ENCODE measurements at places on chromosomes 1 and 21.
A peak's percentile ranks its signal among the peaks of the same experiment; 100 is the strongest.

GRCh38 chr1:7698641-7699040, 72.5 kb upstream of the VAMP3 start:
- no peak for DNase-seq

DNA sequence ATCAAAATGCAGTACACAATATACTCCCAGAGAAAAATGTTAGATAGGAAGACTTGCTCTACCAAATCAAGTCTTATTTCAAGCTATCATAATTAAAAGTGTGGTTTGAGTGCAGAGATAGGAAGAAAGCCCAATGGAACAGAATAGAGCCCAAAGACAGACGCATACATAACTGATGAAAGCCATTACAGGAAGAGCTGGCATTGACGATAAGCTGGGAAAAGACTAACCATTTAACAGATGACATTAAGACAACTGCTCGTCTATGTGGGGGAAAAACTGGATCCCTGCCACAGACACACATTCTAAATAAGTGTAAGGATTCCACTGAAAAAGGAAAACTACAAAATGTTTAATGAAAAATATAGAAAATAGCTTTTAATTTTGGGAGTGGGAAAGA, 85.5 kb downstream of the NGF start:
- DNase-seq = no peak

DNA sequence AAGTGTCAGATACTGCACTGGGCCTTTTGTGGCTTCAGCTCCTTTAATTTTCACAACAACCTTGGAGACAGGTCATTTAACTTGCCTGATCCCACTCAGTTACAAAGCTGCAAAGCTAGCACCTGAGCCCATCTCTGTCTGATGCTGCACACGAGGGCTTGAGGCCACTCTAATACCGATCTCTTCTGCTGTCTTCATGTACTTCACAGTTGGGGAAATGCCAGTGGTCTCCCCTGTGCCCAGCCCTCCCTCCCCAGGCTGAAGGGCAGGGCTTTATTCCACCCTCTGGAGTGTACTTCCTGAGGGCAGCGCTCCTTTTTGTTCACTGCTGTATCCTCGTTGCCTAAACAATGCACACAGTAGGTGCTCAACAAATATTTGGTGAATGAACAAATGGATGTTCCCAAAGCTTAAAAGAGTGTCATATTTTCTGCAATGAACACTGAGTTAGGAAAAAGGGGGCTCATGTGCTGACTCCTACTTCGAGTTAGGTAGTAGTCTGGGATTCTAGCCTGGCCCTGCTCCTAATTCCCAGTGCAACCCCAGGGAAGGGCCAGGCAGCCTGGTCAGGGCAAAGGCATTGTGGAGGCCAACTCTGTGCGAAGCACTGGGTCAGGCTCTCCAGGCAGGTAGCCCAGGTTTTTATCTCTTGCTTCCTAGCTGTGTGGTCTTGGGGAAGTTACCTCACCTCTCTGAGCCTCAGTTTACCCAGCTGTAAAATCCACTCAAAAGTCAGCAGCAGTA, 1.1 kb downstream of the TMCO4 start:
- no peak for DNase-seq

DNA sequence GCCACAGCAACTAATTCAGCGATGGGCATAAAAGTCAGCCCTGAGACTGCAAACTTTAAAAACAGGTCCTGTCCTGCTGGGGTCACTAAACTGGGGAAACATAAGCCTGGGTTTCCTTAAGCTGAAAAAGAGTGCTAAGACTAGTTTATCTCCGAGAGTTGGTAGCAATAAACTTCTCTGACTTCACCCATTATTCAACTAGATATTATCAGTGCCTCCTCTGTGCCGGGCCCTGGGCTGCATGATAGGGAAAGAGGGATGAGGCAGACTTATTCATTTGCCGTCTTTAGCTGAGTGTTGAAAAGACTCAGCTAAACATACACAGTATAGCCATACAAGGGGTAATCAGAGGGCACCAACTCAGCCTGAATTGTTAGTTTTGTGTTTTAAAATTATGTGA, 33.0 kb downstream of the AK2 start:
- no peak for DNase-seq

- no peak for DNase-seq
Observed at GRCh38 chr21:46610018-46610701, 5.3 kb upstream of the S100B start.

GRCh38 chr1:34870395-34870794, 10.8 kb upstream of the SMIM12 start:
- DNase-seq = no peak

DNA sequence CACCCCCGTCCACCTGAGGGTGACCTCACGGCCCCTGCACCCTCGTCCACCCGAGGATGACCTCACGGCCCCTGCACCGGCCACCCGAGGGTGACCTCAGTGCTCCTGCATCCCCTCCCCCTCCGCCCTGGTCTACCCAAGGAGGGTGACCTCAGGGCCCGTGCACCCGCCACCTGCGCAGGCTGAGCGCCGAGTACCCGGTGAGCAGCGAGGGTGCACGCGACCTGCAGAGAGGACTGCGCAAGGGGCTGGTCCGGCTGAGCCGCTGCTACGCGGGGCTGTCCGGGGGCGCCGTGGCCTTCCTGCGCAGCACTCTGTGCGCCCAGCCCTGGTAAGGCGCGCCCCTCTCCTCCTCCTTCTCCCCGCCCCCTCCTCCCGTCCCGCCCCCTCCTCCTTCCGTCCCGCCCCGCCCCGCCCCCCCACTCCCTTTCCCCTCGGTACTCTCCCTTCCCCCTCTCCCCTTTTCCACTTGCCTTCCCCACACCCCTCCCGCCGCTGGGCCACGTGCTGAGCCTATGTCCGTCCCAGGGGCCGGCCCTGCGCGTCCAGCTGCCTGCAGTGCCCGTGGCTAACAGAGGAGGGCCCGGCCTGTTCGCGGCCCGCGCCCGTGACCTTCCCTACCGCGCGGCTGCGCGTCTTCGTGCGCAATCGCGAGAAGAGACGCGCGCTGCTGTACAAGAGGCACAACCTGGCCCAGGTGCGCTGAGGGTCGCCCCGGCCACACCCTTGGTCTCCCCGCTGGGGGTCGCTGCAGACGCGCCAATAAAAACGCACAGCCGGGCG, 28.4 kb downstream of the TRIM11 start:
- DNase-seq = peak; percentile 51

DNA sequence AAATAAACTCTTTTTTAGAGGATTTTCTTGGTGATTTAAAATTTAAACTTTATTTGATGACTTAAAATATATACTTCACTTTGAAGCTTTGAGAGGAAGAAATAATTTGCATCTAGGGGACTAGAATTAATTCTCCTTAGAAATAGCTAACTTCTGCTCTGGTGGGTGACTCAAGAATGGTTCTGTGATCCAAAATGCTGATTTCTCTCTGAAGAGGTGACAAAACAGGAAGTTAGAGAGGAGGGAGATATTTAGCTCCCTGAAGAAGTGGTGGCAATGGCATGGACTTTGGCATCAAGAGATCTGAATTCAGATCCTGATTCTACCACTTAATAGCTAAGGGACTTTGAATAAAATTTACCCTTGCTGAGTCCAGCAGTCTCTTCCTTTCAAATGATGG, 125.8 kb upstream of the ATP1B1 start:
- DNase-seq = no peak

DNA sequence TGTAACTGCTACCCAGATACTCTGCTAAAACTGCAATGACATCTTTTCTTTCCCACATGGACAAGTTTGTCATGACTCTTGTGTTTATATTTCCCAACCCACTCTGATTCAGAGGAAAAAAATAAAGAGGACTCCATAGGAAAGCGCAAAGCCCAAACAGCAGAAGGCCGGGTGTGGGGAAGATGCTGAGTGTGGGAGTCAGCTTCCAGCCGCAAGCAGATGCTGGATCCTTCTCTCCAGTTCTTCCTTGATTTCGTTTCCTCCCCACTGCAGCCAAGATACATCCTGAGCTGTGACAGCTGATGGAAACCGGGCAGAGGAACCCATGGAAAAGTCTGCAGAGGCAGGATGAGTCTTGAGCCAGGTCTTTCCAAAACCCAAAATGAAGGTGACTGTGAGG, 498.2 kb downstream of the PLPP3 start:
- no peak for DNase-seq

- DNase-seq = no peak
Observed at GRCh38 chr1:93640656-93641440, 40.8 kb downstream of the BCAR3 start.

DNA sequence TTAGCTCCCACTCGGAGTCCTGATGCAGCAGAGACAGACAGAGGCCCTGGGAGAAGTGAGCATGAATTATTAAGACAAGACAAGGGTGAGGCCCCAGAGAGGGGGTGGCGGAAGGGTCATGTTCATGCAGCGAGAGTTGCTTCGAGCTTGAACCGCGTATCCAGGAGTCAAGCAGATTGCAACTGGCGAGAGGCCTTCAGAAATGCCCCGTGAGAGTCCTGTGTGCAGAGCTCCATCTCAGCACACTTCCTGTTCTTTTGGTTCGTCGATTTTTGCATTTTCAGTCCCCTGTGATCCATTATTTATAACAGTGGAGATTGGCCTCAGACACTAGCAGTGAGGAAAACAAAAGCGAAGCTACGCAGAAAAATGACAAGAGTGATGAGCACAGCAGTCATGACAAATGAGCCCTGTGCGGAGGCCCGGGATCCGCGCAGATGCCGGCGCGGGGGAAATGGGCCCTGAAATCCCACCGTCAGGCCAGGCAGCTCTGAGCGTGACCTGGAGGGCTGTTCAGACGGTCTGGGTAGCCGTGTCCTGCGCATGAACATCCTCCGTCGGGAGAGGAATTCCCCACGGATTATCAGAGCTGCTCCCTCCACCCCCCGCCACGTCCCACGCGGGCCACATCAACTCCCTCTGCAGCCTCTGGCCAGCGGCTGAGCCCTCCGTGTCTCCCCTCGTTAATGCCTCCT, 15.0 kb downstream of the PDE9A start:
- no peak for DNase-seq

- peak; percentile 14 for DNase-seq
Observed at GRCh38 chr1:189524501-189524900, 953.2 kb downstream of the BRINP3 start.

GRCh38 chr1:54325703-54326461, 80.3 kb downstream of the SSBP3 start:
- DNase-seq = no peak

GRCh38 chr1:156121457-156121856, 6.9 kb downstream of the LMNA start:
- no peak for DNase-seq

GRCh38 chr1:119702384-119702783, 9.3 kb upstream of the PHGDH start:
- peak; percentile 46 for DNase-seq
